ENCODE measurements at places on chromosomes 7 and 10.

- DNase-seq, result no peak
Observed at GRCh38 chr7:94057955-94058354, 53.8 kb upstream of the BET1 start.

GRCh38 chr10:1151076-1152033 is 95.2 kb downstream of the WDR37 start:
- DNase-seq, result no peak

DNA sequence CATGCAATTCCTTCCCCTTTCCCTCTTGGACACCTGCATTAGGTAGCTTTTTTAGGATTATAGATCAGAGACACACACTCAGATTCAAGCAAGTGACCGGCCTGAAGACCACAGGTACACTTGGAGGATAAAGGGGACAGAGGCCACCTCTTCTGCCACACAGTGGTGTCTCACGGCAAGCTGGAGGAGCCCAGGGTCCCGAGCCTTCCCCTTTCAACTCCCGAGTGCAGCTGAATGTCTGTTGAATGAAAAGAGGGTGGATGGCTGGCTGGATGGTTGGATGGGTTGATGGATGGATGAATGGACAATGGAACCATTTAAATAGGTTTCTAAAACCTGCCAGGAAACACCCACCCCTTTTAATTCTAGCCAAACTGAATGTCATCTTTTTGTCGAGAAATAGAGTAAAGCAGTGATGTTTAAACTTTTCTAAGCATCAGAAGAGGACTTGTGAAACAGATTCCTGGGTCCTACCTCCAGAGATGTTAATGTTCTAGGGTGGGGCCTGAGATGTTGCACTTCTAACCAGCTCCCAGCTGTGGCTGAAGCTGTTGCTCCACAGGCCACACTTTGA is 49.2 kb upstream of the ZMIZ1 start:
- no peak for DNase-seq

GRCh38 chr7:28024786-28025334 is 155.7 kb downstream of the JAZF1 start:
- no peak for DNase-seq

DNA sequence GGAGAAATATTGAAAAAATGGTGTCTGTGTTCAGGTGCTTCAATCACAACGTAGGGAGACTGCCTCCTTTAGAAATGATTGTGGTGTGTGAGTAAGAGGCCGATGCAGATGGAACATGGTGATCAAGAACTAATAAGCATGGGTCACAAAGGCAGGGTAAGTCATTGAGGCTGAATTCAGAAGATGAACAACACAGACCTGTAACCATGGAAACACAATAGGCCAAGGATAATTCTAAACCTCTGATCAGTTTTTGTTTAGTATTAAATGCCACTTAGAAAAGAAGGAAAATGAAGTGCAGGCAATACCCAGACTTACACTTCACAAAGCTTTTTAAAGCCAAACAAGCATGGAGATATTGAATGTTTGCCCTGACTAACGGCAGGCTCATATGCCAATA is 32.8 kb upstream of the TAS2R16 start:
- no peak for DNase-seq

DNA sequence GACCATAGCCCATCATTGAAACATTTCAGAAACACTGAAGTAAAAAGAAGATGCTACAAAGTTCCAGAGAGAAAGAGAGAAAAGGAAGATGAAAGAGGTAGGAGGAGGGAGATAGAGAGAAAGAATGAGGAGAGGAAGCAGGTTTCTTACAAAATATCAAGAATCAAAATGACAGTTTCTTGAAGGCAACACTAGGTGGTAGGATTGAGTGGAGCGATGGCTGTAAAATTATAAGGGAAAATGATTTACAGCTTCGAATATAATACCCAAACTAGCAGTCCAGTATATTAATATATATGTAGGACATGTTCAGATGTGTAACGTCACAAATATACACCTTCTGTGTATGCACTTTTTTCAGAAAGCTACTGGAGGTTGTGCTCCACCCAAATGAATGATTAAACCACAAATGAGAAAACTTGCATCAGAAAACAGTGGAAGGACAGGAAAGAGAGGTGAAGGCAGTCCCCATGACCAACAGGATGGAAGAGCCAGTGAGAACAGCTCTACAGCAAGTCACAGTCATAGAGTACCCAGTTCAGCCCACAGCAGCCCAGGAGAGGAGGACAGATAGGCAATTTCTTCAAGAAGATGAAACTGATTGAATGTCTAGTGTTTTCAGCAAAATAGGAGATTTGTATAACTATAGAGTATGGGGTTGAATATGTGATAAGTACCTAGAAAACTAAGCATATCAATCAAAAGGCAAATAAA is 151.5 kb upstream of the TARP start:
- DNase-seq, result peak; percentile 12

GRCh38 chr7:40014376-40014775 is 64.3 kb downstream of the CDK13 start:
- DNase-seq, result no peak

DNA sequence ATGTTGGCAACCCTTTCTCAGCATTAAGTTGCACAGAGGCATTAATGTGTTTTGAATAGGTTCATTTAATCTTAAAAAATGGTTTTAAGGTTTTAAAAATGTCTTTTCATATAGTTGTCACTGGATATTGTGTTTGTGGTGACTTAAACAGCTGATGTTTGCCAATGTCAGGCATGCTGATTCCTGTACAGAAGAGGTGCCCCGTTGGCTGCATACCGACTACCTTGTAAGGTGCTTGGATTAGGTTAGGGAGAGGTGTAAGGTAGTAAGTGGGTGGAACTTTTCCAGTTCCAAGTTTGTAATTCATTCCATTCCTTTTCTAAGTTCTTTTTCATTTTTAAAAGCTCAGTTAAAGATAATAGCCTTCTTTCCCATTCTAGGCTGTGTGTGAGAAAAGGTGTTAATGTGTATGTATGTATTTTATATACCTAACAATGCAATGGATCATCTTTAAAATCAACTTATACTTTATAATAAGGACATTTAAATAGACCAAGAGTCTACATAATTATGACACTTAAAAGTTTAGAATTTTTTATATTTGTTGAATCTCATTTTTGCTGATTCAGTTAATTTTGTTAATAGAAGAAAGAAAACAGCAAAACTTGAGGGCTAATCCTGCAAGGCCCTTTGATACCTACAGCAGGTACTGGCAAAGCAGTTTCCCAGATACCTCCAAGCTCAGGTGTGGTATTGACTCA is 155.2 kb downstream of the LCOR start:
- DNase-seq, result no peak

DNA sequence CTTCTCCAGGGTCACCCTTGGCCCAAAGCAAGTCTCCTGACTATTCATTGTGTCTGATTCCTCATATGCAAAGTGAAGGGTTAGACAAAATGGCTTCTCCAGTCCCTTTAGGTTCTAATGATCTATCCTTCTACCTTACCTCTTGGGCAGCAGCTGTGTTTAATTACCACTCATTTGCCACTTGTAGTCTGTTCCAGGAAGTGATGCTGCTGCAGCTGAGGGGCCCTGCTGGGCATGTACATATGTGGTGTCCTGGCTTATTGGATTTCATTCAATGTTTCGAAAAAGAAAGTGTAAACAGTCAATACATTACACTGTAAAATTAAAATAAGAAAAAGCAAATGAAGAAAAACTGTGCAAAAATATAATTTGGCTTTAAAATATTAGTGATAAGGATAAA is 36.6 kb downstream of the SCIN start:
- no peak for DNase-seq

DNA sequence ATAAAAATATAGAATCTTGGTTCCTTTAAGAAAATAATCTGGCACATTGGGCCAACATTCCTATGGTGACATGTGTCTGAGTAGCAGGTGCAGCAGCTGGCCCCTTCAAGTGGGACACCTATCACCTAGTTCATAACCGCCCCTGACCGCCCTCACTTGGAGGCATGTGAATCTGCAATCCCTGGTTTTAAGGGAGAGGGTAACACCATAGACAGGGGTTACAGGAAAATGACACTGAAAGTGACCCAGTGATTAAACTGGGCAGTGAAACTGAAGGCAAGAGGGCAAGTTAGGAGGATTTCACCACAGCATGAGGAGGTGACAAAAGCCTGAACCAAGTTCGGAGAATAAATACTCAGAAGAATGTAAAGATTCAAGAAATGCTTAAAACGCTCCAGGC is 1.1 kb downstream of the RSU1 start:
- DNase-seq, result no peak

DNA sequence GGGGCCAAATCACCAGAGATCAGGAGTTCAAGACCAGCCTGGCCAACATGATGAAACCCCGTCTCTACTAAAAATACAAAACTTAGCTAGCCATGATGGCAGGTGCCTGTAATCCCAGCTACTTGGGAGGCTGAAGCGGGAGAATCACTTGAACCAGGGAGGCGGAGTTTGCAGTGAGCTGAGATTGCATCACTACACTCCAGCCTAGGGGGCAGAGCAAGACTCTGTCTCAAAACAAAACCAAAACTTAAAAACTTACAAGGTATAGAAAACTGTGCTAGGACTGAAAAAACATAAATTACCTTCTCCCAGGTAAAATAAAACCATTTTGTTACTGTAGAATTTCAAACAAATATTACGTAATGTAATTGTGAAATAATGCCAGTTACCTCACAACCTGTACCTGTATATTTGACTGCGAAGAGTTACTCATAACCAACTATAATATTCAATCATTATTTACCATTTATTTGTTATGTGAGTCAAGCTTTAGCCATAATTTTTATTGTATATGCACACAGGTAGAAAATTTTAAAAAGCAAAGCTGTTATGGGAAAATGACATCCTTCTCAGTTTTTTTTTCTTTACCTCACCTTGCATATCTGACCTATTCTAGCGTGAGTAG is 180.9 kb downstream of the SEMA3A start:
- no peak for DNase-seq

GRCh38 chr10:113341138-113341537 is 211.7 kb upstream of the HABP2 start:
- DNase-seq, result no peak

- DNase-seq, result no peak
Observed at GRCh38 chr7:135856356-135857144, 107.9 kb upstream of the FAM180A start.

DNA sequence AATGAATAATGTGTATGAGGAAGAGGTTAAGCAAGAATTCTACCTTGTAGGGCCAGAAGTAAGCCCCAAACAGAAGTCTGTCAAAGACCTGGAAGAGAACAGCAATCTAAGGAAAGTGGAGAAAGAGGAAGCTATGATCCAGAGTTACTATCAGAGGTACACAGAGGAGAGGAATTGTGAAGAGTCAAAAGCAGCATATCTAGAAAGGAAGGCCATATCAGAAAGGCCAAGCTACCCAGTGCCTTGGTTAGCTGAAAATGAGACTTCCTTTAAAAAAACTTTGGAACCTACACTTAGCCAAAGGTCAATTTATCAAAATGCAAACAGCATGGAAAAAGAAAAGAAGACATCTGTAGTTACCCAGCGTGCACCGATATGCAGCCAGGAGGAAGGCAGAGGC is 42.7 kb upstream of the GAD2 start:
- DNase-seq, result no peak

DNA sequence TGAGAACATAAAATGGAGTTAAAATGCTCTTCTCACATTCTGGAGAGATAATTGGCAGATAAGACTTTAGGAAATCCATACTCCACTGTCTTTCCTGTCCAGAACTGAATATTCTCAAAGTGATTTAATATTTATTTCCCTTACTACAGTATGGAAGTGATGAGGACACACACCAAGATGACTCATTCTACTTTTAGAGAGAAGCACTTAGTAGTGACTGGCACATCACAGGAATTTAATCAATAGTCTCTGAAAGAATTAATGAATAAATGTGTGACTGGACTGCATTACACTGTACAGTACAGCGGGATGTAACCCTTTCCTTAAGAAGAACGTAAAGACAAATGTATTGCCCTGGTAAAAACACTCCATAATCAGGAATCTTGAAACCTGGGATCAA is 116.7 kb downstream of the SEMA3E start:
- DNase-seq, result no peak

Measured in CD4-positive, alpha-beta T cell treated with Interleukin-17A for 1 hour (primary cell).